HuH-7.5 (cell line): ENCODE measurements at places on chromosomes 16 and 17.
A peak's percentile ranks its signal among the peaks of the same experiment; 100 is the strongest.

- DNase-seq: peak; percentile 71
These were observed 10.1 kb upstream of the STAC2 start for GRCh38 chr17:39235555-39236449.

GRCh38 chr16:968620-969019, 2.2 kb downstream of the LMF1 start:
- DNase-seq: no peak

GRCh38 chr17:18173740-18174139, 9.9 kb upstream of the ALKBH5 start:
- no peak for DNase-seq

- DNase-seq: no peak
These were observed 808.9 kb downstream of the CDH11 start for GRCh38 chr16:64312980-64313379.

- DNase-seq: no peak
These were observed 16.4 kb downstream of the CDR2 start for GRCh38 chr16:22358000-22358399.

DNA sequence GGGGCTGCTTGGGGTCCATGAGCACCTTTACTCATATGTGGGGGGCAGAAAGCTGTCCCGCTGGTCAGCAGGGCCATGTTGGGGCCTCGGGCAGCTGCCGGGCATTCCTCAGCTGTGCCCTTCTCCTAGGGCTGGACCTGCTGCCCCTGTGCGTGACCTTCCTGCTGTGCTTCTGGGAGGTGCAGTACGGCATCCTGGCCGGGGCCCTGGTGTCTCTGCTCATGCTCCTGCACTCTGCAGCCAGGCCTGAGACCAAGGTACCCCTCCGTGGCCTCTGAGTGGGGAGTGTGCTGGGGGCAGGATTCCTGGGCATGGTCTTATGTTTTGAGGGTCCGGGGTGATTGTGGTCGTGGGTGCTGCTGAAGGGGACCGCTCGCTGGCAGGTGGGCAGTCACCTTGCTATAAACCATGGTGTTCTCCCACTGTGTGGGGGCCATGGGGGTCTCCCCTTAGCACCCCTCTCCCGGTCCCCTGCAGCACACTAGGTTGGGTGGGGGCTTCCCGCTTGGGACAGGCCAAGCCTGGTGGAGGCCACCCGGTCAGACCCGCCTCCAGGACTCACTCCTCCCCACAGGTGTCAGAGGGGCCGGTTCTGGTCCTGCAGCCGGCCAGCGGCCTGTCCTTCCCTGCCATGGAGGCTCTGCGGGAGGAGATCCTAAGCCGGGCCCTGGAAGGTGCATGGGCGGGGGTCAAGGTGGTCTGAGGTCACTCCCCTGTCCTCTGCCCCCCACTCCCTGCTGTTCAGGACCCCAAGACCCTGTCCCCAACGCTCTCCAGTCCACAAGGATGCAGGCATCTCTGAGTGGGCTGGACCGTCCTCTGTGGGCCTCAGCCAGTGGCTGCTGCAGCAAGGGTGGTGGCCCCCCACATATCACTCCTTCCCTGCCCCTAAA, 12.4 kb upstream of the RNF213 start:
- no peak for DNase-seq

GRCh38 chr16:66270333-66270927, 96.1 kb upstream of the CDH5 start:
- peak; percentile 72 for DNase-seq
